ENCODE measurements at places on chromosomes 3 and 15.
A peak's percentile ranks its signal among the peaks of the same experiment; 100 is the strongest.

- DNase-seq = no peak
Measured at GRCh38 chr3:72343078-72343477, 505.2 kb downstream of the SHQ1 start.

- DNase-seq = no peak
Measured at GRCh38 chr3:176927706-176928581, 269.3 kb downstream of the TBL1XR1 start.

GRCh38 chr3:10911350-10912002, 81.1 kb upstream of the SLC6A1 start:
- DNase-seq = no peak

GRCh38 chr3:172973799-172974198, 167.2 kb downstream of the SPATA16 start:
- no peak for DNase-seq

GRCh38 chr3:126508564-126508964, 9.0 kb downstream of the UROC1 start:
- no peak for DNase-seq

DNA sequence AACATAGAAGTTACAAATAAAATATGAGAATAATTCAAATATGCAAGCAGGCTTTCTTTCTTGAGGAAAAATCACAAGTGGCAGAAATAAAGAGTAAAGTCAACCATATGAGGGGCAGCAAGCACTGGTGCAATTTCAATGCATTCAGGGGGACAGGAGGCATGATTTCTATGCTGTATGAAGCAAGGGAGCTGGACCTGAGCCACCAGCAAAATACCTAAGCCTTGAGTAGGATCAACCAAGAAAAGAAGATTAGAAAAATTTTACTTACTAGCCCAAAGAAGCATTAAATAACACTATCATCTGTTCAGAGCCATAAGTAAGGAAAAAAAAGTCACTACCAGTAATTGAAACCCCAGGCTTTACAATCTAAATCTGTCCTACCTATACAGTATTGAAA, 6.3 kb downstream of the ADGRG7 start:
- peak; percentile 72 for DNase-seq

- DNase-seq = no peak
Measured at GRCh38 chr3:177352424-177352823, 155.1 kb upstream of the TBL1XR1 start.
